NCI-H1105 (cell line): ENCODE measurements at places on chromosomes 6 and 20.

DNA sequence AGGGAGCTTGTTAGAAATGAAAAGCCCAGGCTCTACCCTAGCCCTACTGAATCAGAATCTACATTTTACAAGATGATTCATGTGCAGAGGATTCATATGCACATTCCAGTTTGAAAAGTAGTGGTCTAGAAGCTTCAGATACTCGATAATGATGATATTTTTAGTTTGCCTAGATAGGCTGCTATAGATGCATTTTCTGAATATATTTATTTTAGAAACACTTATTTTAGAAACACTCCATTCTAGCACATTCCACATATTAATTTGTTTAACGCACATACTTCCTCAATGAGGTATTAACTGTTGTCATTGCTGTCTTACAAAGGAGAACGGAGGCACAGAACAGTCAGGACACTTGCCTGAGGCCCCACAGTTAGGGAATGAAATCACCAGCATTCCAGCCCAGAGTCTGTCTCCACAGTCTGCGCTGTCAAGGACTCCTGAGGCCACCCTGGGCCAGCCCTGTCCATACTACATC is 64.4 kb downstream of the SNAP25 start:
- DNase-seq = no peak

- DNase-seq = no peak
These were observed 103.5 kb upstream of the PTPRT start for GRCh38 chr20:43293068-43293786.

GRCh38 chr20:37543828-37544227 is 16.2 kb upstream of the BLCAP start:
- no peak for DNase-seq

- DNase-seq = no peak
These were observed 496.3 kb downstream of the CDH26 start for GRCh38 chr20:60454491-60454890.

GRCh38 chr20:24212494-24212893 is 223.9 kb upstream of the GGTLC1 start:
- no peak for DNase-seq

GRCh38 chr6:43702534-43703440 is 15.2 kb upstream of the MRPS18A start:
- no peak for DNase-seq

DNA sequence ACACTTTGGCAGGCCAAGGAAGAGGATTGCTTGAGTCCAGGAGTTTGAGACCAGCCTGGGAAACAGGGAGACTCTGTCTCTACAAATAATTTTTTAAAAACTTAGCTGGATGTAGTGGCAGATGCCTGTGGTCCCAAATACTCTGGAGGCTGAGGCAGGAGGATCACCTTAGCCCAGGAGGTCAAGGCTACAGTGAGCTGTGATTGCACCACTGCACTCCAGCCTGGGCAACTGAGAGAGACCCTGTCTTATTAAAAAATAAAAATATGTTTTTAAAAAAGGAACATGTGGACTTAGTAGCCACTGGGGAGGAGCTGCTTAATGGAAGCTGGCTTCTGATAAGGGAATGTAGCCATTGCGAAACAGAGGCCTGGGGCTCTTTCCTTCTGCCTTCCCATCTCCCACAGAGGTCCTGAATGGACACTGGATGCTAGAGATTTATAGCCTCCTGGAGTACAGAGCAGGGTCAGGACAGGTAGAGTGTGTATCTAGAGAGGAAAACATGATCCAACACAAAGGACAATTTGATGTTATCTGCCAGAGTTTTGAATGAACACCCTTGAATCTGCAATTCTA is 21.7 kb upstream of the GMNN start:
- no peak for DNase-seq

- no peak for DNase-seq
These were observed 228.9 kb upstream of the DEFB112 start for GRCh38 chr6:50278663-50279062.

DNA sequence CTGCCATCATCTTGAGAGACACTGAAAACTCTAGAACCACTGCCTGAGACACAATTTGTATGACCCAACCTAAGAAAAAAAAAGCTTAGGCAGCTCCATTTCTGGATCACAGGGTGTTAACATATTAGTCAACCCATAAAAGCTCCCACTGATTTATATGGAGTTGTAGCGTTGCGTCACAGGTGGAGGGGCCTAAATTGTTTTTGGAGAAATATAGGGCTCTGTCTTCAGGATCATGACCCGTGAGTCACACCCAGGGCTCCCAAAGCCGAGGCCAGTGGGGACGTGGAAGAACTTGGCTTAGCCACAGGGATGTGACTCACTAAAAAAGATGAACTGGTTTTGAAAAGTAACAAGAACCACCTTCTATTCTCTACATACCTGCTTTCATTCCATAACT is 116.5 kb upstream of the BMP2 start:
- no peak for DNase-seq

GRCh38 chr6:13474787-13475186 is 12.6 kb downstream of the GFOD1 start:
- no peak for DNase-seq

DNA sequence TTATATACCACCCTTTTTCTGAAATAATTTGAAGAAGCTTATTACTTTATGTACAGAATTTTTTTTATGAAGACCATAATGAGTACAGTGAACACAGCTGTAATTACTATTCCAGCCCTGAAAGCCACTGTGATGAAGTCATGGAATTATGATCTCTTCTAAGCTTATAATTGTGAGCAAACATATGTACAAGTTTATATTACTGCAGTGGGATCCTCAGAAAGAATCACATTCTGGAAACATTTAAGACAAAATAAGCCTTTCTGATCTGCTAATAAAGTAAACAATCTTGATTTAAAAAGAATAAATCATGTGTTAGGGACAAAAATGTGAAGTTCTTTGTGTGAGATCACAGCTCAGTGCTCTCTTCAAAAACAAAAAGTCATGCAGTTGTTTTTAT is 560.4 kb downstream of the CD109 start:
- no peak for DNase-seq

DNA sequence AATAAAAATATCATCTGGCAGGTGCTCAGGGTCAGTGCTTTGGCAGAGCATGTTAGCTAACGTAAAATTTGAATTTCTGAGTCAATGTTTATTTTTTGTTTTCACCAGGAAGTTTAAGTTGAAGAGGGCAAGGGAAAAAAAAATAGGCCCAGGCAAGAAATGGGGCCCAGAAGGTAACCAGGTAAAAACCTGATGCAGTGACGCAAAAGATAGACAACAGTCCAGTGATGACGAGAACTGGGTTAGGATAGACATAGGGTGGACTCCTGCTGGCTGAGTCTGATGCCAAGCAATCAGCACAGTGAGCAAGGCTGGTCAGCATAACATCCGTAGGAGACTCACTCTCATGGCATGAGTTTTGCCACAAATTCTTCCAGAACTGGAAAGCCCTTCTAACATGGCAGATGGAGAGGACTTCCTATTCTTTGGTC is 42.2 kb downstream of the ZHX3 start:
- DNase-seq = no peak

- peak; percentile 35 for DNase-seq
These were observed at the start of gene SLC18B1 for GRCh38 chr6:132797951-132798868. TSS of gene SLC18B1 (minus strand) at chr6:132798637. CDS start at chr6:132798456, 181 bp downstream.

DNA sequence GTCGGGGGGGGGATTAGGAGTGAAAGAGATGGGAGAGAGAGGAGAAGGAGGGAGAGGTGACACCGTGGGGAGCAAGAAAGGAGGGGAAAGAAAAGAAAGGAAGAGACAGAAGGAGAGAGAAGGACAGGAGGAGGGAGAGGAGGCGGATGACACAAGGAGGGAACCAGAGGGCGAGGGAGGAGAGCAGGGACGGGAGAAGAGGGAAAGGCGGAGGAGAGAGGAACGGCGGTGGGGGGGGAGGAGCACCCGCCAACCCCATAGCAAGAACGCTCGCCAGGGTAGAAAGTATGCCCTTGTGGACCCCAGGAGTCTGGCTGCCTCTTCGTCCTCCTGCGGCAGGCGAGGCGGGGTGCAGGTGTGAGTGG is 4.5 kb upstream of the INSM1 start:
- DNase-seq = peak; percentile 85

DNA sequence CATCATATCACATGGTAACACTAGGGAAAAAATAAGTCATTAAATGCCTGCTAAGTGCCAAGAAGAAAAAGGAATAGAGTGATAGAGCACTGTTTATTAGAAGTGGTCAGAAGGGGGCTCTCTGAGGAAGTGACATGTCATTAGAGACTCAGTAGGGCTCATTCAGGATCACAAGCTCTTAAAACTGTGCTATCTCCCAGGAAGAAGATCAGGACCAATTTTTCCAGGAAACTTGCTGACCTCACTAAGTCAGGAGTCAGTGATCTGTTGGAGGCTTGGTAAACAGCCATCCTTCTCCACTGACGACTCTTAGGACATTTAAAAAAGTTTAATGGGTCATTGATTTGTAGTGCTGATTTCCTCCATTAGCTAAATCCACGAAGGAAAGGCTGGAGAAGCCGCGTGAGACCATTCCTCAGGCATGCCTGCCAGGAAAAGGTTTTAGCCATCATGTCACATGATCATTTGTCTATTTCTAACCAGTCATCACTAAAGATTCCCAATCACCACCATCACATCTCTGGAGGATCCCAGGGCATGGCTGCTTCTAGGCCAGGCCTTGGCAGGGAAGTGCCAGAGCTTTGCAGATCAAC is 5.9 kb upstream of the PTPN1 start:
- DNase-seq = no peak

DNA sequence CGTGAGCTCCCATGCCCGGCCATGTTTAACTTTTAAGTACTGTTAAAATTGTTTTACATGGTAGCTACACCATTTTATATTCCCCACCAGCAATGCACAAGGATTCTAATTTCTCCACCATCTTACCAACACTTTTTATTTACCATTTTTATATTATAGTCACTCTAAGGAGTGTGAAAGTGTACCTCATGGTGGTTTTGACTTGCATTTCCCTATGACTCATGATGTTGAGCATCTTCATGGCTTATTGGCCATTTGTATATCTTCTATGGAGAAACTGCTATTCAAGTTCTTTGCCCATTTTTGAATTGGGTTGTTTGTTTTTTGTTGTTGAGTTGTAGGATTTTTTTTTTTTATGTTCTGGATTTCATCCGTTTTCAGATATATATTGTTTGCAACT is 15.6 kb upstream of the BPHL start:
- DNase-seq = no peak

DNA sequence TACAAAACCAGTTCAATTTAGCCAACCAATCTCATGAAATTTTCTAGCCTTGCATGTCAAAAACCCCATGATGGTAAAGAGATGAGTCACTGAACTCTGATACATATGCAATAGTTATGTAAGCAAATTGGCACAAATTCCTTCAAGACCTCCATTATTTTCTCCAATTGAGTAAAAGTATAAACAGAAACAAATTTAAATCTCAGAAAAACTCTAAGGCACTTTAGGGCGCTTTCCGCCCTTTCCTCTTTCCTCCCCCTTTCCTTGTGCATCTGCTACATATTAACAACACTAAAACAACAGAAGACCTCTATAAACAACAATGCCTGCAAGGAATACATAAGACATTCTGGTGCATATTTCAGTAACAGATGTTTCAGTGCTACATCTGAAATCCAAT is 48.5 kb downstream of the KIF13A start:
- no peak for DNase-seq

DNA sequence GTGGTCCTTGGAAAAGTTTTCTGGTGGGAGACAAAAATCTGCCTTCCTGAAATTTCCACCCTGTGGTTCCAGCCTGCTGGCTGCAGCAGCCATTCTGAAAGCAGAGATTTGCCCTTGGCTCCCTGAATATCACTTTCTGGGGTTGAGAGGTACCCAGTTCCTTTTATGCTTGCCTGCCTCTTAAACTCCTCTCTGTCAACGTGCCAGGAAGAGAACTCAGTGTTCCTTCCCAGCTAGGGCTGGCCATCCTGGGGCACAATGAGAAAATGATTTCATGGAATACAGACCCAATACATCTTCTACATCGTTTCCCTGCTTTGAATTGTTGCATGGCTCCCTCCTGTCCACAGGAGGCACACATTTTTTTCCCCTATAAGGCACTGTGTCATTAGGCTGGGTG is 1.6 kb upstream of the DSN1 start:
- no peak for DNase-seq

DNA sequence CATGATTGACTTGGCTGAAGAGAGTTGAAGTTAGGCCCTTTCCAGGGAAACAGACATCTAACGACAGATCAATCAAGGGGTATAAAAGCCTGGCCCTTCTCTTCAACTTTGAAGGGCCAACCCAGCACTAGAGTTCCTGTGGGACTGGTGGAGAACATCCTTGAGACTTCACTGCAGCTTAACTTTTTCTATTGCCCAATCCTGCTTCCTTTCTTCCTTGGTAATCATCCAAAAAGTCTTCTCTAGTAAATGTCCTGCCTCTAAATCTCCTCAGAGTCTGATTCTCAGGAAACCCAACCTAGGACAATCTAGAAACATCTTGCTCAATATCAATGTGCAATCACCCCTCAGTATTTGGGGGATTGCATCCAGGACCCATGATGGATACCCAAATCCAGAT is 1.9 kb downstream of the MKKS start:
- DNase-seq = no peak

DNA sequence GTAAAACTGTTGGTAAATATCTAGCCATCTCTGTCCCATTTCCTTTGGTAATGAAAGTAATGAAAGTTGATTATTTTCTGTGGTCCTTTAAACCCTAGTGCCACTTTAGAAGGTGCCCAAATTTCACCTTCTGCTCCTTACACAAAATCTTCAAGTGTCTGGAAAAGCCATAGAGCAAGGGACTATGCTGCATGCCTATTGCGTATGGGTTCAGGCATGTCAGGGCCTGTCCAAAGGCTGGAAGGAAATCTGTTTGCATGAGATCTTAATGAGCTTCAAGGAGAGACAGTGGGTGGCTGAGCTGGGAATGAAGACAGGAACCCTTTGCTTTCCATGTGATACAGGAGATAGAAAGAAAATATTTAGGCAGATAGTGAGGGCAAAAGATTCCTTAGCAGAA is 66.6 kb upstream of the CCN6 start:
- no peak for DNase-seq

- no peak for DNase-seq
These were observed 494.8 kb upstream of the SOX4 start for GRCh38 chr6:21098744-21099143.

GRCh38 chr6:154932515-154933027 is 62.5 kb upstream of the TIAM2 start:
- DNase-seq = no peak

DNA sequence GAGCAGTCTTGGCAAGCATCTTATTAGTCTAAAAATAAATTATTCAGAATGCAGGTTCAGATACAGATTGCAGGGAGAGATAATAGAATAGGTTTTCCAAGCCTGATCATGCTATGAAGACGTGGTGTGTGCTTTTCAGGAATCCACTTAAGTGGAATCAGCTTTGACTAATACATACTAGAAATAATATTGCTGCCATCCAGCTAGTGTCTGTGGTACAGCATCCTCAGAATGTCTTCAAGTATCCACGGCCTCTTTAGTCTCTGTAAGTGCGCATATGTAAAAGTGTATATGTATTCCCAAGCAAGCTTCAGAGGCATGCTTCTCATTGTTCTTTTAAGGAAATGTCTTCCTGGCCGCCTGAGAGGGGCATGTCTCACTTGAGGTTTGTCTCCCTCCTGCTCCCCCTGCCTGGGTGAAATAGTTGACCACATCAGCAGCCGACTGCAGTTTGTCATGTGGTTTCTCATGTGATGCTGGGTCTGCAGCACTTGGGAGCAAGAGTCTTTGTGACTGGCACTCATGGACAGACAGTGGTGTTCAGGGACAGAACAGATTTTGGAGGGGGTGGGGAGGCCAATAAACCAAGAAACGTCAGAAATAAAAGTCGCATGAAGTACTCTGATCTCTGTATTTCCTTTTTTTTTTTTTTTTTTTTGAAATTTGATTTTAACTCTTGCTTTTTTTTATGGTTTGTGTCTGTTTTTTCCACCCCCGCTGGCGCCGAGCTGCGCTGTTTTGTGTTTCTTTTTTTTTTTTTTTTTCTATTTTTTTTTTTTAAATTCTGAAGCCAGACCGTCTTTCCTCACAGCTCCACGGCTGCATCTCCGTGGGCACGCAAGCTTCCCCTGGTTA is 150.8 kb downstream of the PRL start:
- DNase-seq = no peak
